ENCODE measurements at places on chromosomes 16 and 17.
A peak's percentile ranks its signal among the peaks of the same experiment; 100 is the strongest.

DNA sequence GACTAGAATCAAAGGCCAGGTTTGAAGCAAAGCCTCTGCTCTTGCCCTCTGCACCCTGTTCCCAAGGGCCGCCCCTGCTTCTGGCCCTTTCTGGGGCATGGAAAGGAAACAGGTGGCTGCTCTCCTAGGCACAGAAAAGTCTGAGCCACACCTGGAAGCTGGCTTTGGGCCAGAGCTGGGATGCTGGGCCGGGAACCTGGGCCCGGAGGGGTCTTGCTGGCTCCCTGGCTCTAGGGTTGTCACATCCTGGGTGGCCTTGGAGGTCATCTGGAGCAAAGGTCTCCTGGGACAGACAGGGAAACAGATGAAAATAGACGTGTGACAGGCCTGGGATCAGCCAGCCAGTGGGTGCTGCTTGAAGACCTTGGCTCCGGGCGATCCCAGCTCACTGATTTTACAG, 74.1 kb upstream of the LHX1 start:
- DNase-seq, result no peak

DNA sequence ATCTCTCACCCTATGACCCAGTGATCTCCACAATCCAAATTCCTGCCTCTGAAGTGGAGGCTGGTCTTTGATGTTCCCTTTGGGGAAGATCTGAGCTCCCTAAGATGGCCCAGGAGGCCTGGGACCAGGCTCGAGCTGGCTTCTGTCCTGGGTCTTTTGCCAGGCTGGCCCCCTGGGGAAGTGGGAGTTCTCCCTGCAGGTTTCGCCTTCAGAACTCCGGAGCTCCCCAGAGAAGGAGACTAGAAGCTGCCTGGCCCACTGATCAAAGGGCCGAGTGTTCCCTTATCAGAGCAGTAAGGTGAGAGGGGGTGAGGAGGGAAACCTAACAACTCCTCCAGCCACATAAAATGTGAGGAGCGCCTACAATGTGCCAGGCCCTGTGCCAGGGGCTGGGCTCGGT, 147.1 kb downstream of the IRF8 start:
- DNase-seq, result no peak

DNA sequence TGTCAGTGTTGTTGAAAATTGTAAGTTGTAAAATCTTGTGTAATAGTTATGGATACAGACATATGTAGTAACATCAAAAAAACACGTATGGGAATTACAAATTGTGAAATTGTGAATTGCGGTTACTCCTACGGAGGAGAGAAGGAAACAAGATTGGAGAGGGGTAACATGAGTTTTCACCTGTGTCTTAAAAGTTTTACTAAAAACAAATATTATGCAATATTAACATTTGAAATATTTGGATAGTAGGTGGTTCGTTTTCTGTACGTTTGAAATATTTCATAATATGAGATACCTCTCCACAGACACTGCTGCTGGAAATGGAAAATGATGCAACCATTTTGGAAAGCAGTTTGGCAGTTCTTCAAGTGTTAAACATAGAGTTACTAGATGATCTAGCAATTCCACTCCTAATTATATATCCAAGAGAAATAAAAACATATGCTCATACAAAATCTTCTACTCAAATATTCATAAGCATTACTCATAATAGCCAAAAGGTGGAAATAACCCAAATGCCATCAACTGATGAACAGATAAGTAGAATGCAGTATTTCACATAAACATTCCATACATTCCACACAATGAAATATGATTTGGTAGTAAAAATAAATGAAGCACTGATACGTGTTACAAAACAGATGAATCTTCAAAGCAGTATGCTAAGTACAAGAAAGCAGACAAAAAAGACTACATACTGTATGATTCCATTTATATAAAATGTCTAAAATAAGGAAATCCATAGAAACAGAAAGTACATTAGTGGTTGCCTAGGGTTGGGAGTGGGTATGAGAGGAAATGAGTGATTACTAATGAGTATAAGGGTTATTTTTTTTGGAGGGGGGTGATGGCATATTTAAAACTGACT, 40.7 kb upstream of the ABCA10 start:
- no peak for DNase-seq

DNA sequence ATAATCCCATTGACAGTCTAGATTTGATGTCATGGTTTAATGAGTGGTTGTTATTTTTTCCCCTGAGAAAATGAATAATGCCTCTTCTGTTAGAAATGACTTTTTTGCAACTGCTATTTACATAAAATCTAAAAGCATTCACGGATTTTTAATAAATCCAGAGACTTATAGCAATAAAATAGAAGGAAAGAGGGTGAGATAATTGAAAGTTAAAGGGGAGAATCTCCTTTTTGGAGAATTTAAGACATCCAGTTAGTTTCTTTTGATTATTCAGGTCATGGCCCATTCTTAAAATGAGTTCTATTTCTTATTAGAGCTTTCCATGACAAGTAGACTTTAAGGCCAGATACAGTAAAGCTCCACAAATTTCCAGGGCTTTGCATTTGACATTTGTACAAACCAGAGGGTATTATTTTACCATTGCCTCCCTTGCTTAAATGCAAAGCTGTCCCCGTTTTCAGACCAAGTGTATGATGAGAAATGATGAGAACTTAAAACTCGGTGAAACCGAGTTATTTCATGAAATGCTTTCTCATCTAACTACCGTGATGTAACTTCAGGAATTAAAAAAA, 789.0 kb upstream of the SOX9 start:
- DNase-seq, result no peak

- DNase-seq, result peak; percentile 68
These were observed 587 bp downstream of the PLD6 start for GRCh38 chr17:17205368-17206123.

GRCh38 chr16:65195998-65196397, 74.1 kb upstream of the CDH11 start:
- DNase-seq, result no peak

DNA sequence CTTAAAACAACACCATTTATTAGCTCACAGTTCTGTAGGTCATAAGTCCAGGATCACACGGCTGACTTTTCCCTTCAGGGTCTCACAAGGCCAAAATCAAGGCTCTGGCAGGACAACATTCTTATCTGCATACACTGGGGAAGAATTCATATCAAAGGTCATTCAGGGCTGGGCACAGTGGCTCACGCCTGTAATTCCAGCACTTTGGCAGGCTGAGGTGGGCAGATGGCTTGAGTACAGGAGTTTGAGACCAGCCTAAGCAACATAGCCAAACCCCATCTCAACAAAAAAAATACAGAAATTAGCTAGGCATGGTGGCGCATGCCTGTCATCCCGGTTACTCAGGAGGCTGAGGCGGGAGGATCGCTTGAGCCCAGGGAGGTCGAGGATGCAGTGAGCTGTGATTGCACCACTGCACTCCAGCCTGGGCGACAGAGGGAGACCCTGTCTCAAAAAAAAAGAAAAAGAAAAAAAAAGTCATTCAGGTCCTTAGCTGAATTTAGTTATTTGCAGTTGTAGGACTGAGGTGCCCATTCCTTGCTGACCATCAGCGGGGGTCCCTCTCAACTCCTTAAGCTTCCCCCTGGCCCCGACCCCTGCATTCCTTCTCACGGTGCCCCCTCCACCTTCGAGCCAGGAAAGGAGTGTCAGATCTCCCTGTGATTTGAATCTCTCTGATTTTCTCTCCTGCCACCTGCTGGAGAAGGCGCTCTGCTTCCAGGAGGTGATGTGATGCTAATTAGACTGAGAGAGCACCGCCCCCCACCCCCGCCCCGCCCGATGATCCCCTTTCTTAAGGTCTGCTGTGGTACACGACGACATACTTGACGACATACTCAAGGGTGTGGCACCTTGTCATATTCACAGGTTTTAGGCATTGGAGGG, 91.8 kb upstream of the CLEC18A start:
- DNase-seq, result peak; percentile 19

GRCh38 chr16:85057948-85058347, 30.4 kb downstream of the KIAA0513 start:
- no peak for DNase-seq

DNA sequence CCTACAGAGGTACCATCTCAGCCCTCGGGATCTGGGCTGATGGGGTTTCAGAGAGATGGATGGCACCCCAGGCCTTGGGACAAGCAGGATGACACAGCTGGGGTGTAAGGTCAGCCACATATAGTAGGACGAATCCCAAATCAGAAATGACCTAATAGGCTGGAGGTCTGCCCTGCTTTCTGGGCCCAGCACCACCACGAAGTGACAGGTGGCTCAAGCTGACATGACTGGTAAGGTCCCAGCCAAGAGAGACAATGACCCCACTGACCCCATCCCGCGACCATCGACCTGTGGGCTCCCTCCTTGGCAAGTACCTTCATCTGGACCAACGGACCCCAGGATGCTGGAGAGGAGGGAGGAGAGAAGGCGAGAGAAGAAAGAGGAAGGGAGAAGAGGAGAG, 15.6 kb downstream of the CAMKK1 start:
- no peak for DNase-seq

DNA sequence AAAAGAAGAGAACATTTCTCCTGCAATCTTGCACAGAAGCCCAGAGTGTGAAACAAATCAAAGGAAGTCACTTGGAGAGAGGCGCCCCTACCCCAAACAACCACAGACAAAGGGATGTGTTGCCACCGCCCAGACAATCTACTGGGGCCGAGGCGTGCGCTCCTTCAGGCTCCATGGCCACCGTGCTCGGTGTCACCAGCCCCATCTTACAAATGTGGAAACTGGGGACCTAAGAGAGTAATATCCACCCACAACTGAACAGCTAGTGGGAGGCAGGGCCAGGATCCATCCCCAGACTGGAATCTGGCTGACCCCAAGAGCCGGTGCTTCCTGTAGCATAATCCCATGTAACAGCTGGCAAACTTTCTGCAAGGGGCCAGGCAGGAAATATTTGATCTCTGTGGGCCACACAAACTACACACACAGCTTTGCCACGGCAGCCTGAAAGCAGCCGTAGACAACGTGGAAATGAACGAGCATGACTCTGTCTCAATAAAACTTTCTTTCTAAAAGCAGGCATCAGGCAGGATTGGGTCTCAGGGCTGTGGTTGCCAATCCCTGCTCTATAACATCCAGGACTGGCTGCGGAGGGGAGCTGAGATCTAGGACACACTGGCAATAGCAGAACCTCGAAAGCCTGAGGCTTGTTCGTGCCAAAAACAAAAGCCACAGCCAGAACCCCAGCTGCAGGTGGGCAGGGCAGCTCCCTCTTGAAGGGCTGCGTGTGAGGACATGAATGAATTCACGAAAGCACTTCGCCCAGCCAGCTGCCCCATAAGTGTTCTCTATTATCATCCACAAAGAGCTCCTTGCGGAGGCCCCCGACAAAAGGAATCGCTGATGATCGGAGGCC, 26.6 kb upstream of the GINS2 start:
- no peak for DNase-seq

- DNase-seq, result no peak
These were observed 7.1 kb upstream of the CYTH1 start for GRCh38 chr17:78789149-78789662.

- no peak for DNase-seq
These were observed 110.3 kb downstream of the STX8 start for GRCh38 chr17:9465210-9465921.

DNA sequence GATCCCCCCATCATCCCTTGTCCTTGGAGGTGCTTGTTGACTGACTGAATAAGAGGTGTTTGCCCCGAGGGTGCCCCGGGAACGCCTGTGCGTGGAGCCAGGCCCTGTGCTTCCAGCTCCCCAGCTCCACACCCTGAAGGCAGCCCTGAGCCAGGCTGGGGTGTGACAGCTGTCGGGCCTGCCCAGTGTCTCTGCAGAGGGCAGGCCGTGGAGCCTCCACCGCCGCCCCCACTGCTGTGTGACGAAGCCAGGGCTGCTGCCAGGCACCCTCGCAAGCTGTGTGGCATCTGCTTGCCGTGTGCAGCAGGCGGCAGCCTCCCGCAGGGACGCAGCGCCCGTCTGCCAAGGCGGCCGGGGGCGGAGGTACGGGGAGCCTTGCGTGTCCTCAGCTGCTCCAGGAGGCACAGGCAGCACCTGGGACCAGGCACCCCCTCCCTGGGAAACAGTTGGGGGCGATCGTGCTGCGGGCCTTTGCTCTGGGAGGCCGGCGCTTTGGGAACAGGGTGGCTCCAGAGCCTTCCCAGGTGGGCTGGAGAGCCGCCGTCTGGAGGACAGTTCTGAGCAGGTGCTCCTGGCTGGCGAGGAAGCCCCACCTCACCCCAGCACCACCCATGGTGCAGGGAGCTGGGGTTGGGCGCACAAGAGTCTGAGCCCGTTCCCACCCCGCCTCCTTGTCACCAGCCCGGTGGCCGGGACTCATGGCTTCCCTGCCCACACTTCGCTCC, 26.6 kb downstream of the GSE1 start:
- no peak for DNase-seq

- DNase-seq, result no peak
These were observed 278.3 kb downstream of the KCNJ2 start for GRCh38 chr17:70447588-70447987.

DNA sequence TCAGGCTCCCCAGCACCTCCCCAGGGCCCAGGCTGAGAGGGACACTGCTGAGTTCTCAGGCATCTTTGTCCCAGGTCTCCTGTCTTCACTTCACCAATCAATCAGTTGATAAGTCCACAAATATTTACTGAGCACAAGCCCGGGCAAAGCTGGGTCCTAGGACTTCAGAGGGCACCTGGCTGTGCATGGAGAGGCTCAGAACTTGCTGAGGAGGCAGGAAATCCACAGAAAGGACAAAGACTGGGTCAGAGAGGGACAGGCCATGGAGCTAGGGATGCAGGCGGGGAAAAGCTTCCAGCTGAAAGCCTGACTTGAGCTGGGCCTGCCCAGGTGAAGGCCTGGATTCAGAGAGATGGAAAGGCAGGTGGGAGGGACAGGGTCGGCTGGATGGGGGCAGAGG, 33.2 kb upstream of the C1QL1 start:
- DNase-seq, result no peak

DNA sequence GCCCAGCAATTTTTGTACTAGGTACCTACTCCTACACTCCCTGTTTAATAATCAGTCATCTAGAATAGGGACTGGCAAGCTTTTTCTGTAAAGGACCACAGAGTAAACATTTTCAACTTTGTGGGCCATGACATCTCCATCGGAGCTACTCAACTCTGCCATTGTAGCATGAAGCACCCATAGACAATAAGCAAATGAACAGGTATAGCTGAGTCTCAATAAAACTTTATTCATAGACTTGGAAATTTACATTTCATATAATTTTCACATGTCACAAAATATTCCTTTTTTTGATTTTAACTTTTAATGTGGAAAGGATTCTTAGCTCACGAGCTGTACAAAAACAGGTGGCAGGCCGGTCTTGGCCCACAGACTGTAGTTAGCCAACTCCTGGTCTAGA, 345.8 kb downstream of the SOX9 start:
- DNase-seq, result no peak

- DNase-seq, result no peak
These were observed 17.5 kb downstream of the CACNG4 start for GRCh38 chr17:66981983-66982508.

GRCh38 chr16:14475370-14476139, 154.5 kb downstream of the PARN start:
- no peak for DNase-seq

DNA sequence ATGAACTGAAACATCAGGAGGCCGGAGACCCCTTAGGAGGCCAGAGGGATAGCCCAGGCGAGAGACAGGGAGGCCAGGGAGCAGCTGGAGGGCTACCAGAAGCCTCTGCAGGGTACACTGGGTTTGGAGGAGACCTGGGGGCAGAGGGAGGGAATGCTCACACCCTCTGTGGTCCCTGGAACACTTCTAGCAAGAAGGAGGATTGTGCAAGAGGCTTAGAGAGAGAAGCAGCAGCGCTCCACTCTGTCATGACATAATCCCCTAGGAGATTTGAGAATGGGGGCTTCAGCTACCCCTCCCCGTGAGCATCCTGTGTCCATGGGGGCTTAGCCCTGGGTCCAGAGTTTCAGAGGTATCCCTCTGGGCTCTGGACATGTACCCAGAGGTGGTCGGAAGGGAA, 15.8 kb downstream of the GPR142 start:
- DNase-seq, result no peak

Data from RKO (cell line).